ENCODE measurements at places on chromosomes 1 and 21. TPM values are rescaled to one million over a fixed set of nuclear protein-coding genes. Genes with fewer than 3 reads are reported as not detected.

The TRIM46 gene
- 15.5 TPM for total RNA-seq

The HEYL gene
- total RNA-seq = not detected

The ELAPOR1 gene
- 6.3 TPM for total RNA-seq

The FNBP1L gene
- 0.40 TPM for total RNA-seq

The GJB3 gene
- not detected for total RNA-seq

The CELA2B gene
- total RNA-seq = not detected

The CCDC181 gene
- not detected for total RNA-seq

The HTR1D gene
- total RNA-seq = not detected

The NCF2 gene
- 15.3 TPM for total RNA-seq

The ALPL gene
- total RNA-seq = not detected

The FOXO6 gene
- not detected for total RNA-seq

The ZZZ3 gene
- 39.5 TPM for total RNA-seq

The ABCG1 gene
- total RNA-seq = 10.2 TPM

The KCNK1 gene
- total RNA-seq = 0.77 TPM

The DAP3 gene
- total RNA-seq = 129 TPM

The RGS7 gene
- not detected for total RNA-seq

- H3K27ac ChIP-seq = no peak overlapping the region
- H3K4me3 ChIP-seq = no peak overlapping the region
- DNase-seq = no peak
- H3K36me3 ChIP-seq = peaks cover 14% of the 10 kb centered on the region
- no peaks in the 10 kb centered on the region for H3K27me3 ChIP-seq
Observed at GRCh38 chr1:231631717-231632116, 5.1 kb downstream of the DISC1 start.

DNA sequence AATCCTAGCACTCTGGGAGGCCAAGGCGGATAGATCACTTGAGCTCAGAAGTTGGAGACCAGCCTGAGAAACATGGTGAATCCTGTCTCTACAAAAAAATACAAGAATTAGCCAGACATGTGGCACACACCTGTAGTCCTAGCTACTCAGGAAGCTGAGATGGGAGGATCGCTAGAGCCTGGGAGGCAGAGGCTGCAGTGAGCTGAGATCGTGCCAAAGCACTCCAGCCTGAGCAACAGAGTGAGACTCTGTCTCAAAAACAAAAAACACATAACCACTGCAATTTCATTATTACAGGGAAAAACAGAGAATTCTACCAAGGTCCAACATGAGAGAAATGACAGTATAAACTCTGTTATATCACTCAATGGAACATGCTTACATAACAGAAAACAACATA, 4.4 kb upstream of the TOMM20 start:
- peaks cover 19% of the 10 kb centered on the region for H3K4me1 ChIP-seq
- H3K27me3 ChIP-seq = no peaks in the 10 kb centered on the region
- H3K36me3 ChIP-seq = peaks cover 53% of the 10 kb centered on the region

- H3K4me3 ChIP-seq = no peak overlapping the region
- H3K27ac ChIP-seq = no peak overlapping the region
- H3K36me3 ChIP-seq = no peaks in the 10 kb centered on the region
- no peaks in the 10 kb centered on the region for H3K27me3 ChIP-seq
Observed at GRCh38 chr1:14613926-14614325, 15.4 kb downstream of the KAZN start.

GRCh38 chr1:27218736-27219135, 15.7 kb upstream of the WDTC1 start:
- H3K4me3 ChIP-seq = no peak overlapping the region
- H3K27ac ChIP-seq = no peak overlapping the region
- DNase-seq = no peak
- H3K36me3 ChIP-seq = no peaks in the 10 kb centered on the region
- H3K27me3 ChIP-seq = peaks cover 3% of the 10 kb centered on the region
- no peaks in the 10 kb centered on the region for H3K4me1 ChIP-seq

DNA sequence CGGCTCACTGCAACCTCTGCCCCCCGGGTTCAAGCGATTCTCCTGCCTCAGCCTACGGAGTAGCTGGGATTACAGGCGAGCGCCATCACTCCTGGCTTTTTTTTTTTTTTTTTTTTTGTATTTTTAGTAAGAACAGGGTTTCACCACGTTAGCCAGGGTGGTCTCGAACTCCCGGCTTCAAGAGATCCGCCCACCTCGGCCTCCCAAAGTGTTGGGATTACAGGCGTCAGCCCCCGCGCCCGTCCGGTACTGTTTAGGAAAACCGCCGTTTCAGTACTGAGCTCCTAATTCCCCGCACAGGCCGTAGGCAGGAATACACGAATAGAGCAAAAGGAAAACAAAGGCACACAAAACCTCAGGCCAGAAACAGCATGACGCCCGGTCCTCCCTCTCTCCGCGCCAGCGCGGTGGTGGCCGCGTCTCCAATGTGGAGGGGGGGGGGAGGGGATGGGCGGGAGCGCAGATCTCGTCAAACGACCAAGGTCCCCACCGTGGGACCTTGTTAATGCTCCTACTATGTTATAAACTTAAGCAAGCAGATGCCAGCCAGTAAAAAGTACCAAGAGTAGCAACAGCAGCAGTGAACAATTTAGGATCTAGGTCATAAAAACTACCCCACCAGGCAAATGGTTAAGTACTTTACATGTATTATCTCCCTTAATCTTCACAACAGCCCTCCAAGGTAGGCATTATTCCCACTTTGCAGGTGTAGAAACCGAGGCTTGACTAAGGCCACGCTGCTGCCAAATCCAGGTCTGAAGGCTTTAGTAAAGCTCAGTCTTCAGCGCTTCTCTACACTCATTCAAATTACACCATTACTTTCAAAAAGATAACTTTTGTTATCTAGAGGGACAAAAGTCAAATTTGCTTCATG, 648 bp upstream of the ADAR start:
- H3K27ac ChIP-seq = peak overlapping the region; percentile 96
- no peaks in the 10 kb centered on the region for H3K27me3 ChIP-seq
- H3K4me1 ChIP-seq = peaks cover 67% of the 10 kb centered on the region
- DNase-seq = peak; percentile 51
- H3K4me3 ChIP-seq = peak overlapping the region; percentile 89

GRCh38 chr1:55481634-55482033, 266.5 kb upstream of the USP24 start:
- no peak overlapping the region for H3K27ac ChIP-seq
- H3K36me3 ChIP-seq = no peaks in the 10 kb centered on the region
- H3K27me3 ChIP-seq = no peaks in the 10 kb centered on the region
- no peak for DNase-seq

DNA sequence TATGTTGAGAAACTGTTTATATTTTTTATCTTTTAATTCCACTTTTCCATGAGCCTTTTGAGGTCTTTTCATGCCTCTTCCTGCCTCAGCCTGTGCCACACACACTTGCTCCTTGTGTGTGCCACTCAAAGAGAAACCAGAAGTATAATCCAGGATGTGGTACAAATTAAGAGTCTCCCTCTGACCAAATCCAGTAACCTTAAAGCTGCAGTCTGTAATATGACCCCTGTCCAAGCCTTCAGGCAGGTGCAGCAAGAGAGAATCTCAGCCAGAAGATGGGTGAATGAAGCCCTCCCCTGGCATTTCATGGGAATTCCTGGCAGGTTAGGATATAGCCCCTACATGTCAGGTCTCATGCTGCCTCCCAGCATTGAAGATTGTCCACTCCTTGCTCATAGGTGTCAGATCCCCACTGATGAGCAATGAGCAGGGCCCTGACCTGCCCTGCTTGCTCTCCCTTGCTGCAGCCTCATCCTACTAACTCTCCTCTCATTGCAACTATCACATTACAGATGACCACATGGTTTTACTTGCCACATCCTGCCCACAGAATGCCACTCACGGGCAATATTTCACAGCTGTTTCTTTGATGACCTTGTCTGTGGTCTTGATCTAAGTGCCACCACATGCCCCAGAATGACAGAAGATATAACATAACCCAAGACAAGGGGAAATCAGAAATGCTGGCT, 169.3 kb downstream of the SEC16B start:
- no peak overlapping the region for H3K27ac ChIP-seq
- no peak overlapping the region for H3K4me3 ChIP-seq
- H3K36me3 ChIP-seq = no peaks in the 10 kb centered on the region
- H3K27me3 ChIP-seq = no peaks in the 10 kb centered on the region
- DNase-seq = no peak

- DNase-seq = no peak
- H3K4me1 ChIP-seq = peaks cover 14% of the 10 kb centered on the region
- H3K36me3 ChIP-seq = no peaks in the 10 kb centered on the region
- H3K4me3 ChIP-seq = no peak within 1 kb of the TSS
Observed at GRCh38 chr1:68232289-68233148, at the start of gene WLS. WLS (minus strand) TSS chr1:68232523; CDS start chr1:68232299, 224 bp downstream.

DNA sequence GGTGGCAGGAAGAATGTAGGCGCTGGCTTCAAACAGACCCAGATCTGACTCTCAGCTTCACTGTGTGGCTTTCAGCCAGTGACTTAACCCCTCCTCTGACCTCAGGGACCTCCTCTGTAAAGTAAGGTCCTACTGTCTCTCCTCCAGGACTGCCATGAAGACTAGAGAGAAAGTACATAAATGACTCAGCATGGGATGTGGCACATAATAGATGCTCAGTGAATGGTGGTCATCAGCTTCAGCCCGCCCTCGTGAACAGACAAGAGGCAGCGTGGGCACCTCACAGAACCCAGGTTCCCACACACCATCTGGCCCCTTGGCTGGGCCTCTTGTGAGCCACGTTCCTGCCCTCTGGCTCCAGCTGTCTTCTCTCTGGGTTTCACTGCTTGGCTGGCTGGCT, 126.0 kb downstream of the SYF2 start:
- peaks cover 12% of the 10 kb centered on the region for H3K27me3 ChIP-seq
- no peak overlapping the region for H3K27ac ChIP-seq
- peaks cover 12% of the 10 kb centered on the region for H3K36me3 ChIP-seq
- DNase-seq = no peak
- peaks cover 35% of the 10 kb centered on the region for H3K4me1 ChIP-seq

GRCh38 chr1:1756661-1757421, 21.4 kb downstream of the NADK start:
- no peak overlapping the region for H3K27ac ChIP-seq
- H3K36me3 ChIP-seq = peaks cover 19% of the 10 kb centered on the region
- no peaks in the 10 kb centered on the region for H3K27me3 ChIP-seq
- no peak overlapping the region for H3K4me3 ChIP-seq
- no peak for DNase-seq

- no peak overlapping the region for H3K4me3 ChIP-seq
- no peaks in the 10 kb centered on the region for H3K36me3 ChIP-seq
- no peak overlapping the region for H3K27ac ChIP-seq
- no peak for DNase-seq
Observed at GRCh38 chr1:229266274-229266673, 4.6 kb upstream of the RAB4A start.

DNA sequence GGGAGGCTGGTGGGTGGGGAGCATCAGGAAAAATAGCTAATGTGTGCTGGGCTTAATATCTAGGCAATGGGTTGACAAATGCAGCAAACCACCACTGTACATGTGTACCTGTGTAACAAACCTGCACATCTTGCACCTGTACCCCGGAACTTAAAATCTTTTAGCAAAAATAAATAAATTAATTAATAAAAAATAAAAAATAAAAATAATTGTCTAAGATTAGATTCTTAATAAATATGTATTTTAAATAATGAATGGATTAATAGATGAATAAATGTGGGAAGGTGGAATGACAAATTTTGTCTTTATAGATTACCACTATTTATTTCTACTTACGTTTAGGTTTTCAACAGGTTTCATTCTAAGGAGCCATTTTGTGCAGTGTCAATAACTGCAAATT, 563.5 kb upstream of the B3GALT2 start:
- H3K4me1 ChIP-seq = peaks cover 2% of the 10 kb centered on the region
- H3K36me3 ChIP-seq = no peaks in the 10 kb centered on the region
- no peak overlapping the region for H3K27ac ChIP-seq
- no peak for DNase-seq
- no peak overlapping the region for H3K4me3 ChIP-seq
- H3K27me3 ChIP-seq = no peaks in the 10 kb centered on the region

- no peak overlapping the region for H3K27ac ChIP-seq
- H3K4me3 ChIP-seq = no peak overlapping the region
- no peaks in the 10 kb centered on the region for H3K4me1 ChIP-seq
- DNase-seq = no peak
- H3K27me3 ChIP-seq = peaks cover 5% of the 10 kb centered on the region
- no peaks in the 10 kb centered on the region for H3K36me3 ChIP-seq
Observed at GRCh38 chr1:30422251-30422650, 301.1 kb downstream of the MATN1 start.

- no peak overlapping the region for H3K27ac ChIP-seq
- no peaks in the 10 kb centered on the region for H3K4me1 ChIP-seq
- no peak overlapping the region for H3K4me3 ChIP-seq
- no peaks in the 10 kb centered on the region for H3K27me3 ChIP-seq
Observed at GRCh38 chr1:185998391-185998790, 264.2 kb downstream of the HMCN1 start.

DNA sequence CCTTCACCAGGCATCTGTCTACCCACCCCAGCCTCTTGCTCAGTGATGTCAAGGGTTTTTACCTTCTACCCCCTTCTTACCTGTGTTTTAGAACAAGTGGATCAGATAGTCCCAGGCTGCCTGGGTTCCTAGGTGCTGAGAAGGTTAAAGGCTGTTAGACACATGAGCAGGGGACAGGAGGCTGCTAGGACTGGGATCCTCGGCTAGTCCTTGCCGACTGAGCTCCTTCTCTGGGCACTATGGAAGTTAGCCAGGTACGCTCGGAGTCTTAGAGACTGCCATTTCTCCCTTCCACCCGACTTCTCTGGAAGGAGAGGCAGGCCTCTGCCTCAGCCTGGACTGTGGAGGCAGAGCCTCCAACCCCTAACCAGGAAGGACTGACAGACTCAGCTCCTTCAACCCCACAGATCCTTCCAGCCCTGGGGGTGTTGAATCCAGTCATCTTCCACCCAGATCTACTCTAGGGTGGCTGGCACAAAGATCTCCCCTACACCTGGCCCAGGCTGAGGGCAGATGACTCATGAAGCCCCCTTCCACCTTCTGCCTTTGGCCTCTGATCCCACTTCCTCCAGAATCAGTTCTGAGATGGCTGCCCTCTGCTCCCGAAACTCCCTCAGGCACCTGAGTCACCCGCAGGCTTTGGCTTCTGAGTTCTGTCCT, at the start of gene DYNLT4:
Gene DYNLT4 (minus strand): TSS at position 648 of the 660 bp plus-strand sequence. CDS start 683 bp downstream, outside the sequence.
- H3K27me3 ChIP-seq = no peaks in the 10 kb centered on the region
- peak within 1 kb of the TSS; percentile 100 for H3K27ac ChIP-seq
- peaks cover 87% of the 10 kb centered on the region for H3K4me1 ChIP-seq
- H3K36me3 ChIP-seq = peaks cover 72% of the 10 kb centered on the region
- no peak for DNase-seq

DNA sequence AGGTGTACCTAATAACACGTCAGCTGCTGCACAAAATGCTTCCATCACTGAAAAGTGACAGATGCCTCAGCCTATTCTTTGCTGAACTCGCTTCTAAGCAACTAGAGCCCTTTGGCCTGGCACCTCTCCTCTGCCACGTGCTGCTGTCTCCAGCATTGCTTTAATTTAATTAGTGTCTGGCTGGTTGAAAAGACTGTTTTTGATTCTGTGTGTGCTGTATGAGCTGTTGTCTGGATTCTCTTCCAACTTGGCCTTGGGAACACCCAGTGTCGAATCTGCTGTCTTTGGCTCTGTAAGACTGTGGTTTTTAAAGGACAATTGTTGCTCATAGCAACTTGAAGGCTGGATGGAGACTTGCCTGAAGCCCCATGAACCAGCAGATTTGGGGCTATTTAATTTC, 109.5 kb downstream of the PSMG1 start:
- H3K27me3 ChIP-seq = peaks cover 16% of the 10 kb centered on the region
- no peak overlapping the region for H3K4me3 ChIP-seq
- no peak for DNase-seq
- H3K36me3 ChIP-seq = no peaks in the 10 kb centered on the region
- no peak overlapping the region for H3K27ac ChIP-seq

- H3K4me3 ChIP-seq = no peak overlapping the region
- no peak for DNase-seq
- H3K4me1 ChIP-seq = no peaks in the 10 kb centered on the region
- H3K27me3 ChIP-seq = no peaks in the 10 kb centered on the region
- no peaks in the 10 kb centered on the region for H3K36me3 ChIP-seq
Observed at GRCh38 chr1:243396876-243397275, 141.0 kb downstream of the SDCCAG8 start.

GRCh38 chr1:42831273-42831672, 14.1 kb upstream of the SVBP start:
- H3K27me3 ChIP-seq = no peaks in the 10 kb centered on the region
- H3K4me3 ChIP-seq = no peak overlapping the region
- H3K36me3 ChIP-seq = no peaks in the 10 kb centered on the region

All from activated CD4-positive, alpha-beta T cell treated with anti-CD3 and anti-CD28 coated beads, Interleukin-2, amount 10 ng/mL, durations not matched to agents 7 days and 5 days (primary cell).